ENCODE measurements at places on chromosomes 3 and 15.

DNA sequence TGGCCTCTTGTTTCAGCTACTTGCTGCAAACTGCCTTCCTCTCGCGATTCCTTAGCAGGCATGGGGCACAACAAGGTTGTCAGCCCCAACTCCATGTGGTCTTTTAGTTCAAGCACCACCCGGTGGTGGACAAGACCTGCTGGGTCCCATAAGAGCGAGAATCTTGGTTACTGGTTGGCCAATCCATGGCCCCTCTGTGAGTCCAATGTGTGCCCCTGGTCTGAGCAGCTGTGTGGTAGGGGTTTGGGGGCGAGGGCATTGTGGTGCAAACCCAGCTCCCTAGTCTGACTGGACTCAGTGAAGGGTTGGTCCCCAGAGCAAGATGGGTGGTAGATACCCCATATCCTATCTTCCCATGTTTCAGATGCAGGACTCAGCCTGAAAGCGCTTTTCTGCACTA is 48.8 kb downstream of the MESD start:
- no peak for DNase-seq

DNA sequence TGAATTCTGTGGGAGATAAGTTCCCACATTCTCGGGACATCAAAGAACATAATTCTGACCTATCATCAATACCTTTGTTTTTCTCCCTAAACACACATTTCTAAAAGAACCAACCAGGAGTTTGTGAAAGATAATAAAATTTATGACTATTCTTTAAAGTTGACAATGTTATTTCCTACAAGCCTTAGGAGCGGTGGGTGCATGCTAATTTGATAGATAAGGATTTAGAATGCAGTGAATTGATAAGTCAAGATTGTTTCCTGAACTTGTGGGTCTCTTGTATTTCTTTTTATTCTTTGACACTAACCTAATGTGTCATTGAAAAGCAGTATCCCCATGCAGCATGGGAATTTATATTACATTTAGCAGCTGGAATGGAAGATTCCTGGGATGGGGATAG is 10.3 kb upstream of the UBE2E2 start:
- no peak for DNase-seq

DNA sequence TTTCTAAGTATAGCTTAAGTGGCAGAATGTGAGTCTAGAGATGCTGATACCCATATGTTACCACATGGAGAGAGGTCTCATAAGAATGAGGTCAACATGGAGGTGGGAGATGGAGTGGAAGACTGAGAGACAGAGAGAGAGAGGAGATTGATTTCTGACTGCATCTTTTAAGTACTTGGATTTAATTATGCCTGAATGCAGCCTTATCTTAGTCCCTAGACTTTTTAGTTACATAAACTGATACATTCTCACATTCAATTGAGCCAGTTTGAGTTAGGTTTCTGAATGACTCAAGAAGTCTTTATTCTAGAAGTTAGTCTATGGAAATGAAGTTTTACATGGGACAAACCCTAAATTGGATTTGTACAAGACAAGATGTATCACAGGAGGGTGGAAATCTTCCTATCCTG is 58.5 kb upstream of the TNFSF10 start:
- no peak for DNase-seq

GRCh38 chr15:57680021-57680420 is 26.5 kb upstream of the POLR2M start:
- DNase-seq: no peak

DNA sequence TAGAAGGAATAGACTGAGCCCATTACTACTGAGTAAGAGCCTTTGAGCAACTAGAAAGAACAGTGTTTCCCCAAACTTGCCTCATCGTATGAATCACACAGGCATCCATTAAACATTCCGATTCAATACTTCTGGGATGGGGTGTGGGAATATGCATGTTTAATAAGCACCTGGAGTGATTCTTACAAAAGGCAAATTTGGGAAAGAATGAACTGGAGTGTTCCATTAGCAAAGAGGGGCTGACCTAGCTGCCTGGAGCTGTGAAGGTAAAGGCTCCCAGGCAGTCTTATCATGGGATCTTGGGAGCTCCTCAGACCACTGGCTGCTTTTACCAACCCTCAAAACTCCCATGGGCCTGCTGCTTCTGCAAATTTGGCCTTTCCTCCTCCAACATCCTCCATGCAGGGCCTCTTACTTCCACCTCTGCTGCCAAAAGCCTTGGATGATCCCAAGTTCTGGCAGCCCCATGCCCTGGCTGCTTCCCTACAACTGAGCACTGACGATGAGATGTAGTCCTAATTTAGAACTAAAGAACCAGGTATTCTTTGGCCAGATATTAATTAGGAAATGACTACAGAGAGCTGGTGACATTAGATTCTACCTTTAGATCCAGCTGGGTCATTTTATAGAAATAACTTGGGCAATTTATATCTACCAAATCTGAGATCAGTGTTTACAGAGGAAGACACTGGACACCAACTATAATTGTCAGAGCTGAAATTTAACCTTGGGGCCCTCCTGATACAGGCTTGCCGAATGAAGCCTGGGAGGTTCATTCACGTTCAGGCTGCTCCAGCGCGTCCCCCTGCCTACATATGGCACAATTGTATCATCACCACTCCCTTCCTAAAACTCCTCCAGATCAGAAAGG is 11.2 kb upstream of the HOMER2 start:
- no peak for DNase-seq

- DNase-seq: no peak
These were observed 32.7 kb upstream of the CPOX start for GRCh38 chr3:98626151-98626550.

All from activated T-cell treated with anti-CD3 and anti-CD28 coated beads, Interleukin-2, amount 50 U/mL, for 1 hour (primary cell).